ENCODE measurements at places on chromosomes 16 and 17.

DNA sequence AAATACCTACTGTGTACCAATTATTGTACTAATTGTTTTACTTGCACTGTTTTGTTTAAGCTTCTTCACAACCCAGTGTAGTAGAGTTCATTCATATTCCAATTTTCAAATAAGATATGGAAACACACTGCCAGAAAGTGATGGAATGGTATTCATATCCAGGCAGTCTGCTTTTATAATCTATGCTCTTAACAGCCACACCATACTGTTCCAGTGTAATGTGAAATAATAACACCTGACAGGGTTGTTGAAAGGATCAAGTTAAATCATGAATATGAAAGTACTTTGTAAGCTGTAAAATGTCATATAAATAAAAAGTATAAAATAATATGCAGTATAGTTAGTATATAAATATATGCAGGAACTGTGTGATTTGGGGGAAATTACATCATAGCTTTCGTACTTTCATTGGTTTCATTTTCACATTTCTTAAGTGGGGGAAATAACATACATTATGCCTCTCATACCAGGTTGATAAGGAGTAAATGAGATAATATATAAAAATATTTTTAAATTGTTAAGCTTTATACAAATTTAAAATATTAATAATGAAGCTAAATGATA is 230.8 kb downstream of the TANC2 start:
- no peak for DNase-seq

DNA sequence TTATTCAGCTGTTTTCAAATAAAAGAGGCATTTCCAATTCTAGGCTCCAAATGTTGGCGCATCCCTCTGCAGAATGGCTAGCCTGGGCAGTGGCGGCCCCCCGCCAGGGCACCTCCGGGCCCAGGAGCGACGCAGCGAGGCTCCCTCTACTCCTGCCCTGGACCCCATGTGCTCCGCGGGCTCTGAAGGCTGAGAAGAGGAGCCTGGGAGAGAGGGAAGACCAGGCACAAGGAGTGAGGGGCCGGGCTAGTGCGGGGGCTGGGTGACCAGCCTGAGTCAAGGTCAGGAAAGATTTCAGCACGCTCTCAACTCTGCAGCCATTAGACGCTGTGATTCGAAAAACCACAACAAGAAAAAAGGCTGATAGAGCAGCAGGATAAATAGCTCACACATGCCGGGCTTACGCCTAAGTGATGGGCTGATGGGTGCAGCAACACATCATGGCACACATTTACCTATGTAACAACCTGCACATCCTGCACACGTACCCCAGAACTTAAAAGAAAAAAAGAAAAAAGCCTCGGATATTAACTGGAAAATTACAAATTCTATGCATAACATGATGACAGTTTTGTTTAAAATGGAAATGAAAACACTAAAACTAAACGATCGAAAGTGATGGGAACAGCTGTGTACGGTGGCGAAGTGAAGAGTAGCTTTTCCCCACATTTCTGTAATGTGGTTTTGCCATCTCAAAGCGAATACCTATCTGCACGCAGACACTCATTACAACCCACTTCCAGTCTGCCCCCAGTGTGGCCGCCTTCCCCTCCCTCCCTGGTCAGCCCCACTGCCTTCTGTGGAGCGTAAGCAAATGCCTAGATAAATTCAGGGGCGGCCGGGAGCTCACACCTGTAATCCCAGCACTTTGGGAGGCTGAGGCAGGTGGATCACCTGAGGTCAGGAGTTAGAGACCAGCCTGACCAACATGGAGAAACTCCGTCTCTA is 44.4 kb downstream of the MAP1LC3B start:
- no peak for DNase-seq

GRCh38 chr17:63973247-63973646 is 529 bp upstream of the SCN4A start:
- no peak for DNase-seq

GRCh38 chr16:17251496-17251895 is 219.3 kb downstream of the XYLT1 start:
- no peak for DNase-seq

DNA sequence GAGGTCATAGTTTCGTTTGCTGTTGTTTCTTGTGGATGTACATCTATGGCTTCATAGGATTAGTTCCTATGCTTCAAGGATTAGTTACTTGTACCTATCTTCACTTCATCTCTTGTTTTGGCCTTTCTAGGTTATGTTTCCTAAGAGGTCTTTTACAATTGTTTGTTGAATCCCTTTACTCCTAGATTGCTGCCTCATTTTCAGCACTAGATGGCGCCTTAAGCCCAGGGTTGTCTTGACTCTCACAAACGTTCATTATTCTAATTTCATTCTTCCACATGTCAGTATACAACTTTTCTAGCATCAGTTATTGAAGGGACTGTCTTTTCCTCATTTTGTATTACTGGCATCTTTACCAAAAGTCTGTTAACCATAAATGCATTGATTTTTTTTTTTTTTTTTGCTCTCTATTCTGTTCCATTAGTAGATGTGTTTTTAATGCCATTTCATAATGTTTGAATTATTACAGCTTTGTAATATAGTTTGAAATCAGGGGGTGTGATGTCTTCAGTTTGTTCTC is 45.0 kb upstream of the NACA2 start:
- peak; percentile 29 for DNase-seq

DNA sequence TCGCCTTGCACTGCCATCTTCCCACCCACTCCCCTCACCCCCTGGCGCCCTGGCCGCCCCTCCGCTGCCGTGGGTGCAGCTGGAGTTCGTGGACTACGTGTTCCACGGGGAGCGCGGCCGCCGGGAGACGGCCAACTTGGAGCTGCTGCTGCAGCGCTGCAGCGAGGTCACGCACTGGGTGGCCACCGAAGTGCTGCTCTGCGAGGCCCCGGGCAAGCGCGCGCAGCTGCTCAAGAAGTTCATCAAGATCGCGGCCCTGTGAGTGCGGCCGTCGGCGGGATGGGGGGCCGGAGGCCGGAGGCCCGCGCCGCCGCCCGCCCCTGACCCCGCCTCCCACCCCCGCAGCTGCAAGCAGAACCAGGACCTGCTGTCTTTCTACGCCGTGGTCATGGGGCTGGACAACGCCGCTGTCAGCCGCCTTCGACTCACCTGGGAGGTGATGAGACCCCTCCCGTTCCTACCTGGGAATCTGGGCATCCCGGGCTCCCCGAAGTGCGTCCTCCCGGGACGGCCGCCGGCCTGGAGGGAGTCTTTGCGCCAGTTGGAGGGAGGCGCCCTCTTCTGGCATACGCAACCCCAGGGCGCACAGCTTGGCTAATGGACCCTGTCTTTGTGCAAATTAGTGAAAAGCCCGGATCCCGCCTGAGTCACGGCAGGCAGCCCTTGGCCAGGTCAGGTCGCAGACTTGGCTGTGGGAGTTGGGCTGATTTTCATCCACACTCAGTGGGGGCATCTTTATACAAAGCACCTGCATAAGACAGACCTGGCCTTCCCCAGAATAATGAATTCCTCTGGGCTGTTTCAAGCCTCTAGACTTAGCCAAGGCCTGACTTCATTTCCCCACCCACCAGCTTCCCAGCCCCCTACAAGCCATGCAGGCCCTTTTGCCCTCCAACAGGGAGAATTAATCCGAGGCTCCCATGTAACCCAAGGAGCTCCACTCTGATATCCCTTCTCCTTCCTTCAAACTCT is 14.3 kb downstream of the RAPGEFL1 start:
- peak; percentile 69 for DNase-seq

DNA sequence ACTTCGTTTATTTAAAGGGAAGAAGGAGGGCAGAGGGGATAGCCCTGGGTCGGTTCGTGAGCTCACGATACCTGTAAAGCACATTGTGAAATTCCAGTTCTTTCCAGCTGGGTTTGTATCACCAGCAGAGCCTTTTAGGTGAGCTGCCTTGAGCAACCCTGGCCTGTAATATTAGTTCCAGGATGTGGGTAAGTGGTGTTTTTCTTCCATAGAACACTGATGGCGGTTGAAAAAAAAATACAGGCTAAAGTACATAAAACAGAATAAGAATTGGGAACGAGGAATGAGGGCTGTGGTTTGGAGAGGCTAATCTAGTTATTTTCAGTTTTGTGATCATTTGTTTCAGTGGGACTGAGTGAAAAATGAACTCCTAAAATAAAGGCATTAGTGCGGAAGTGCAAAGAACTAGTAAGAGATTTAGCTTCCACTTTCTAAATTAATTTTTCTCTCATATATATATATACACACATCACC is 20.6 kb downstream of the HS3ST3B1 start:
- DNase-seq = no peak

DNA sequence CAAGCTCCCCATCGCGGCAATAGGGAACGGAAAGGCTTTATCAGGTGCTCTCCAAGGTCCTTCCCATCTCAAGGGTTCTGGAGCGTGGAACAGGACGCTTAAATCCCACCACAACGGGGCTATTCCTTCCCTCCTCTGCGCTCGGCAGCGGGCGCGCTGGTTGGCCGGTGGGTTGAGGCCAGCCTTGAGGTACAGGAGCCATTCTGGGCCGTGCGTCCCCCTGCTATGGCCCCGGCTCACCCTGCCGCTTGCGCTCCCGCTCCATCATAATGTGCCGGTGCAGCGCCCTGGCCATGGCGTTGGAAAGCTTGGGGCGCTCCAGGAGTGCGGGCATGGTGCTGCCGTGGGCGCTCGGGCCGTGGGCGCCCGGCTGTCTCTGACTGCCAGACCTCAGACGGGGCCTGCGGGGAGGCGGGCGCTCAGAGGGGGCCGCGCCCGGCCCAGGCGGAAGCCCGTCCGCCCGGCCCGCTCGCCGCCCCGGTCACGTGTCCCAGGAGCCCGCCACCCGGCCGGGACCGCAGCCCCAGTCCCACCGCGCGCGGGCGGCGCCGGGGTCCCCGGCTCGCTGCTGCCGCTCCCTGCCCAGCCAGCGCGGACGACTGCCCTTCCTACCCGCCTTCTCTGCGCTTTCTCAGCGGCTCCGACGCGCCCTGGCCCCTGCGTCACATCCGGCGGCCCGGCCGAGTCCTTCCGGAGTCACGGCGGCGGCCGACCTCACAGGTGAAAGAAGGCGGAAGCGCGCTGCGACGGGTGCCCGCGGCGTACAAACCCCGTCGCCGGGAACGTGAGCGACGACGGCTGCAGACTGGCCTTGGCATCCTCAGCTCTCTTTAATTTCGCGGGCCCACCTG is at the start of gene GPS2:
Gene GPS2, minus strand, starts transcription at position 642 of the 851 bp plus-strand sequence. Its CDS starts 308 bp downstream, at position 334.
- DNase-seq = peak; percentile 91

GRCh38 chr16:695355-696089 is 5.3 kb upstream of the WDR24 start:
- peak; percentile 77 for DNase-seq

GRCh38 chr17:45768000-45768399 is 16.1 kb upstream of the CRHR1 start:
- DNase-seq = no peak

DNA sequence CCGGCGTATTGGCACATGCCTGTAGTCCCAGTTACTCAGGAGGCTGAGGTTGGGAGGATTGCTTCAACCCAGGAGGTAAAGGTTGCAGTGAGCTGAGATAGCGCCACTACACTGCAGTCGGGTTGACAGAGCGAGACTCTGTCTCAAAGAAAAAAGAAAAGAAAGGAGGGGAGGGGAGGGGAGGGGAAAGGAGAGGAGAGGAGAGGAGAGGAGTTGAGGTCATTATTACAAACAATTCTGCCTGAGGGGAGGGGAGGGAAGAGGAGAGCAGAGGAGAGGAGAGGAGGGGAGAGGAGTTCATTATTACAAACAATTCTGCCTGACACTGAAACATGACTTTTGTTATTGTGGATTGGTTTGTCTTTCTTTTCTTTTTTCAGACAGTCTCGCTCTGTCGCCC is 19.8 kb upstream of the ABCA5 start:
- no peak for DNase-seq

Data from CD4-positive, alpha-beta T cell treated with Interleukin-6 at 100 ng/mL for 8 hours (primary cell).